Activated naive CD8-positive, alpha-beta T cell treated with anti-CD3 and anti-CD28 coated beads for 36 hours (primary cell): ENCODE measurements at places on chromosomes 16 and 17.

DNA sequence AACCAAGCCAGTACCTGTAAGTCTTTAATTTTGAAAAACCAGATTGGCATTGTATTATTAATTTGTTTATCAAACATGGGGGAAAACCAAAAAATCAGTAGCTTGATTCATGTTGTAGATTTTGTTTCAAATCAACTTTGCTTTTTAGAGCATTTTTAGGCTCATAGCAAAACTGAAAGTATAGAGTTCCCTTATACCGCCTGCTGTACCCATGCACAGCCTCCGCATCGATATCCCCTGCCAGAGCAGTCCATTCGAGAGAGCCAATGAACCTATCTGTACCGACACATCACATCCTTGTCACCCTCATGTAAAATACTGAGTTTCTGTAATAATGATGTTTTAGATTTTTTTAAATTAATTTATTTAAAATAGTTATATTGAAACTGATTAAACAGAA is 16.2 kb upstream of the MRC2 start:
- DNase-seq = no peak

GRCh38 chr16:82016263-82016662 is 5.0 kb upstream of the SDR42E1 start:
- DNase-seq = no peak

DNA sequence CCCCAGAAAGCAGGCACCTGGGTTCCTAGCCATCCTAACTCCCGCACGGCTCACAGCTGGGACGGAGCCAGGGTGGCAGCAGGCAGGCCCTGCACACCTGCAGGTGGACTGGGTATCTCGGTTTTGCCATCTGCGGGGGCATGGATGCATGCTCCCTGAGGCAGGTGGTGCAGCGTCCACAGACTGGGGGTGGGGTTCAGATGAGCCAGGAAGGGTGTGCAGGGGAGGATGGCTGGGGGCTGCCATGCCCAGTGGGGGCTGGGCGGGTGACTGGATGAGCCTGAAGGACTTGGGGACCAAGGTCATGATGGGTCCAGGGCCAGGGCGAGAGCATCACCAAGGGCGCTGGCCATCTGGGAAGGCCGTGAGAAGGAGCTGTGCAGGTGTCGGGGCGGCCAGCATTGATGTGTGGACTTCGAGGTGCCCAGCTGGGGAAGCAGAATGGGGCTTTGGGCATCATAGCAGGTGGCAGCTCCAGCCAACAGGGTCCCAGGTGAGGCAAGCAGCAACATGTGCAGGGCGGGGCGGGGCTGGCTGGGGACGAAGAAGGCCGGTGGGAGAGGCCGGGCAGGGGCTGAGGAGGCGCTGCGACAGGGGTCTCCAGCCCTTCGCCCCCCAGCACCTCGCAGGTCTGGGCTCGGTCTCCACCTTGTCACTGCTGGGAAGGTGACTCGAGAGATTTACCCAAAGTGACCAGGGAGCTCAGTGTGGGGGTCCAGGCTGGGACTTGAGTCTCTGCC is 41.0 kb upstream of the ZNF469 start:
- DNase-seq = no peak

GRCh38 chr16:1488054-1488601 is 616 bp downstream of the PTX4 start:
- DNase-seq = no peak

- no peak for DNase-seq
Measured at GRCh38 chr16:54935266-54935968, 4.8 kb downstream of the IRX5 start.

GRCh38 chr16:51328733-51329132 is 177.7 kb upstream of the SALL1 start:
- DNase-seq = no peak

- no peak for DNase-seq
Measured at GRCh38 chr16:86217891-86218270, 292.4 kb upstream of the FOXF1 start.
